ENCODE measurements at places on chromosomes 5 and 9. TPM values are rescaled to one million over a fixed set of nuclear protein-coding genes. Genes with fewer than 3 reads are reported as not detected.

NEUROG1 gene
- not detected for total RNA-seq

TNC gene
- total RNA-seq: not detected

PCDHA4 gene
- total RNA-seq: not detected

- no peak for DNase-seq
Observed at GRCh38 chr5:160084144-160084543, 35.1 kb downstream of the PWWP2A start.

DNA sequence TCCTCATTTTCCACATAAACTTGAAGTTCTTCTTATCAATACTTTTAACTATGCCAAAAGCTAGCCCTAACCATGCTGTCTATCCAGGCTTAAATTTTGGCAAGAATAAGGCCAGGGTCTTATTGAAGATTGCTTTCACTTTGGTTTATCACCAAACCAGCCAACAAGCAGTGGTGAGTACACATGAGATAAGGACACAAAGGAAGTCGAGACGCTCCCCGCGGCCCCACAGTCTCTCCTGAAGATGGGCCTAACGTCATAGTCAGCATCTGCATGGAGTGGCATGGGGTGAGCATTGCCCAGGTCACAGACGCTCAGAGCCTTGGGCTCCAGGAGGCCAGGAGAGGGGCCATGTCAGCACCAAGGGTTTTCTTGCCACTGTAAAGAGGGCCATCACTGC lies 80.3 kb downstream of the ATPSCKMT start:
- no peak for DNase-seq

DNA sequence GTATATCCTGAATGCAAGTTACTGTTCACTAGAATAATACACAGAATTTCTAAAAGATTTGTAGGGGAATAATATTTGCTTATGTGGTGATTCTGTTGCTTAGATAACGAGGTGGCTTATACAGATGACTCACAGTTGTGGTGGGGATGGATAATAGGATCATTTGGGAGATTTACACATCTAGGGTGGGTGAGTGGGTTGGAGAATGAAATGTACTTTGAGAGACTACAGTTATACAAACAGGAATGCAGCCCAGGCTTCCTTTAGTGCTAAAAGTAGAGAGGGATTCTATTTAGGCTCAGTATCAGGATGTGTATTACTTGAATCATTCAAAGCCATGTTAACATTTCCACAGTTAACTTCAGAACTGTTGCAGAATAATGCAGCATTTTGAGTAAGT lies 1.8 kb downstream of the CTXN3 start:
- no peak for DNase-seq

- no peak for DNase-seq
Observed at GRCh38 chr5:4882186-4882585, 257.9 kb upstream of the ADAMTS16 start.

DNA sequence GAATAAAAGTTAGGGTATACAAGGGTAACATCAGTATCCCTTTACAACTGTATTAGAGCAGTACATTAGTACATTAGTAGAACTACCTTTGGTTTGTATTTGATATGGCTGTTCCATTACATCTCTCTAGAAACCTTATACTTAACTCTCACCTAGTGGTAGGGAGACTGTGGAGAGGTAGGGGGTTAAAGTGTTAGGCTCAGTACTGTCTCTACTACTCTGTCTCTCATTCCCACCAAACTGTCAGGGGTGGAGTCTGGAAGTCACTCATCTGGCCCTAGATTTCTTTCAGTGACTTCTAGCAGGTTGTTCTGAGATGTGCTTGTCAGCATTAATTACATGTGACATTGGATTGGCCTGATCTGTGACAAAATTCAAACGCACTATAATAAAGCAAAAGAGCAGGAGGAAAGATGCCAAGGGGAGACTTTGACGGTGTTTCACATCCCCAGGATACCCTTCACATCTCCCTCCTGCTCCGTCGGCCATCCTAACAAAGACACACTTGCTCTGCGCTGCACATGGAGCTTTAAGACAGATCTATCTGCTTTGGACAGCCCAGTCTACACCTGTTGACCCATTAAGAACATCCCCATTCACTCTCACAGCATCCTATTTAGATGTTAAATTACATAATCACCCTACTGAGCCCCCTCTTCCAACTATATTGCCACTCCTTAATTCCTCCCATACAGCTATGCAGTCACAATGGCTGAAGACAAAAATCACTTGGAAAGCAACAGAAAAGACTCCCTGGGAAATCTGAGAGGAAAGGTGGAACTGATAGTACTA lies 1043.0 kb upstream of the DMAC1 start:
- no peak for DNase-seq

GRCh38 chr9:37451628-37452027 lies 13.6 kb downstream of the ZBTB5 start:
- DNase-seq: no peak

- no peak for DNase-seq
Observed at GRCh38 chr5:109849478-109850088, 159.9 kb downstream of the MAN2A1 start.

DNA sequence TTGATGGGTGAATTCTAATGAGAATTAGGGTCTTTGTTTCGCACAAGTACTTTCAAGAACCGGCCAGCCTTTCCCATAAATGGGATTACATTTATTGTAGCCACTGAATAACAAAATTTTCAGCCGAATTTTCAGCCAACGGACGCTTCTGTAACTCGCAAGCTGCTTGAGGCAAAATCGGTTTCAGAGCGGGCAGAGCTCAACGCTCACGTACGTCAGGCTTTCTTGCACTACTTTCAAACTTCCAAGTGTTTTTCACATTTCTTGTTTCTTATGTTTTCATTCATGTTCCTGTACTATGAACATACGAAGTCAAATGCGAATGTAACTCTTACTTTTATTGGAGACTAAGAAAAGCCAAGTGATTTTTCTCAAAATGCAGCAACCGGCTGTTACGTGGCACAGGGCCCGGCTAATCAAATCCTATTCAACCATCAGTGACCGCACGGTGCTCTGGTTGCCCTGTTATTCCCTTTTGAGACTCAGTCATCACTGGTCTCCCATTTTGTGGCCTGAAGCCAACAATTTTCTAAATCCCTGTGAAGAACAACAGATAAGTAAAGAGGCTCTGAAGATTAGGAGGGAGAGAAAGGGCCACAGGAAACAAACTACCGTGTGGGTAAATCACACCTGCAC lies 68.5 kb downstream of the SLC28A3 start:
- DNase-seq: no peak

DNA sequence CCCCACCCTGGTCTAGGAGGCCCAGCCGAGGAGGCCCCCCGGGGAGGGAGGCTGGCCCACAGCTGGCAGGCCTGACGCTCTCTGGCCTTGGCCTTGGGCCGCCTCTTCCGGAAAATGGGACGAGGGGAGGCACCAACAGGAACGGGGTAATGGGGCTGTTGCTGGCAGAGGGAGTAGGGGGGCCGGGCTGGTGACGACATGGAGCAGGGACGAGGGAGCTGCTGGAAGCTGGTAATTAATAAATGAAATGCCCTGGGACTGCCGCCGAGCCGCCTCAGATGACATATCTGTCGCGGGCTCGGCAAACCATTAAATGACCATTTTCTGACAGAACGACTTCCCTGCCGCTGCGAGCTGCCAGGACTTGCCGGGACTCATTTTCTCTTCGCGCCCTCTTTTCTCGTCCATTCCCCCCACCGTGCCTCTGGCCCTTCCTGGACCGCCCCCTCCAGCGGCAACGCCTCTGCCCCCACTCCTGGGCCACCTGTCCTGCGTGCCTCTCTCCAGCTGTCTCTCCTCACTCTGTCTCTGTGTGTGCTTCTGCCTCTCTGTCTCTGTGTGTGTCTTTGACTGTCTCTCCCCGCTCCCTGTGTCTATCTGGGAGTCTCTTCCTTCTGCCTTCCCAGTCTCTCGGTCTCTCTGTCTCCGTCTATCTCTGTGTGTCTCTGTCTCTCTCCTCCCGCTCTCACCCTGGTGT lies 215.7 kb downstream of the PAX5 start:
- no peak for DNase-seq

DNA sequence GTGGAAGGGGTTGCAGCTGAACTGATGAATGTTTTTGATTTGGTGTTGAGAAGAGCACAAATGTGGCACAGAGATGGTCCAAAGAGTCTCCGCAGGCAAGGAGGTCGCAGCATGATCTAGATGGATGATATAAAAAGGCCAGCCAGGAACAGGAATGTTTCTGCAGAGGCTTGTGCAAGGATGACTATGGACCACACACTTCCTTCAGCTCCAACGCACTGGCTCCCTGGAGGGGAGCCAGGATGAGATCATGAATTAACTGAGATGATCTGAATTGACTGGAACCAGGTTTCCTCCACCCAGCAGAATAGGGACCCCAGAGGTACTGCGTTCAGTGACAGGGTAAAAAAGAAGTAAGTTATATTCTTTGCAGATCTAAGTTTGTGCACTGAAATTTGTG lies 89.0 kb downstream of the ARSB start:
- DNase-seq: no peak

DNA sequence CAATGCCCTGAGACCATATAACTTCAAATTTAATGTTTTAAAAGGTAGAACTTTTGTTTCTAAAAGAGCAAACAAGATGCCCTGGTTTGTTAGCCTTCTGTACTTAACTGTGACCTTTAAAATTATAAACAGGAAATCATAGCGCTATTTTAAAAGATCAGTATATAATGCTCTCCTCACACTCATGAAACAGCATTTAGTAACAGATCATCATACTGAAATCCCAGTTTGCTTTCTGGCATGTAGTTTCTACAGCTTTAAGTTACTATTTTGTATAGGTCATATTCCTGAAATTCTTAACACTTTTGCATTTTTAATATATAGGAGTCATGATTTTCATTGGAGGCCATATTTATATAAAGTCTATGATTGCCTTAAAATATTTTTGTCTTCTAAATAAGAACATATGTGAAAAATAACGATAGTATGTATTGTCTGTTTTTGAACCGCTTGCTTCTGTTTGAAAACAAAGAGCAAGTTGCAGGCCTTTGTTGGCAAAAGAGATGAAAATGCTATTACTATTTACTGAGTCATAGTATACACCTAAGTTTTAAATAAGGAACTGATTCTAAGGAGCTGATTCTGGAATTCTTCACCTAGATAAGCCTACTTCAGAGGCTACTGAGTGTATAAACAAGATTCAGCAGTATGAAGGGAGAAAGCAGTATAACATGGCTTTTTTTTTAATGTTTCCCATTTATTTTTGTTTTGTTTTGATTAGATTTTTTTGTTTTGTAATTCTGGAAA lies 20.5 kb downstream of the SRFBP1 start:
- DNase-seq: no peak

- DNase-seq: no peak
Observed at GRCh38 chr5:37754976-37755375, 84.9 kb downstream of the GDNF start.

DNA sequence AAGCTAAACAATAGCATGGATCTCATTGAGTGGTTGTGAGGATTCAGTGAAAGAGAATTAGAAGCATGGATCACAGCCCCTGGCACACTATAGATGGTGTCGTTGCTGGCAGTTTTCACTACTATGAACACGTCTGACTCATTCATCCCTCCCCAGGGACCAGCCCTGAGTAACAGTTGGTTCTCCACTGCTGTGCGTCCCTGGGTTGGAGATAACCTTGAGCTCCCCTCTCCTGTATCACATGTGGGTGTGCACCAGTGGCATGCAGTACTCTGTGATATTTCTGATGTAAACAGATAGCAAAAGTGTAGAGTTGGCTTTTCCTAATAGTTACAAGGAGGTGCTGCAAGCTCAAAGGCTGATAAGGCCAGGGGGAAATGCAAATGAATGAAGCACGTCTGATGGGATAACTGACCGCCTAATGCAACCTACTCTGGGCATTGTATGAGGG lies 8.8 kb upstream of the LCP2 start:
- peak; percentile 27 for DNase-seq

DNA sequence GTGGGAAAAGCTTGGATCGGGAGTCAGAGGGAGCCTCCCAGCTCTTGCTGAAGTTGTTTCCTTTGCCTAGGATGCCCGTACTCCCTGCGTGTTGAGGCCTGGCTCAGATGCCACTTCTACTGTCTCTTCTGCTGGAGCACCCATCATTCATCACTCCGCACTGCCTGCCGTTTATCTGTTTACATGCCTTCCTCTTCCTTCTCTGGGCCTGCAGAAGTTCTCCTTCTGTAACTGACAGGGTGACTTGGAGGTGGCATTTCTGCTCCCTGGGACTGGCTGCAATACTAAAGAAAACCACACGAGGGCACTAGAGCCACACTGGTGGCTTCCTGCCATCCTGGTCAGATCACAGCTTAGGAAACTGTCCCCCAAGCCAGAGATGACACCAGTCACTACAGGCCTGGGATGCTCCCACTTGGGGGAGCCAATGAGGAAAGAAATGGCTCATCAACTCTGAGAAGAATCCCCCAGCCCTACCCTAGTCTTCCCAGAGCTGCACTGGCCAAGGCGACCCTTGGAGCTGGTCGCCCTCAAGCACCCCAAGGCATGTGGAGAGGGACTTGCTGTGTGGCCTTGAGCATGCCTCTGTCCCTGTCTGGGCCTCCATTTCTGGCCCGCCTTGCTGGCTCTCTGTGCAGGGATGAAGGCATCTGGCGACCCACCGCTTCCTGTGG lies 9.7 kb upstream of the SLC25A51 start:
- DNase-seq: peak; percentile 62

- DNase-seq: no peak
Observed at GRCh38 chr5:36666986-36667385, 60.6 kb downstream of the SLC1A3 start.

DNA sequence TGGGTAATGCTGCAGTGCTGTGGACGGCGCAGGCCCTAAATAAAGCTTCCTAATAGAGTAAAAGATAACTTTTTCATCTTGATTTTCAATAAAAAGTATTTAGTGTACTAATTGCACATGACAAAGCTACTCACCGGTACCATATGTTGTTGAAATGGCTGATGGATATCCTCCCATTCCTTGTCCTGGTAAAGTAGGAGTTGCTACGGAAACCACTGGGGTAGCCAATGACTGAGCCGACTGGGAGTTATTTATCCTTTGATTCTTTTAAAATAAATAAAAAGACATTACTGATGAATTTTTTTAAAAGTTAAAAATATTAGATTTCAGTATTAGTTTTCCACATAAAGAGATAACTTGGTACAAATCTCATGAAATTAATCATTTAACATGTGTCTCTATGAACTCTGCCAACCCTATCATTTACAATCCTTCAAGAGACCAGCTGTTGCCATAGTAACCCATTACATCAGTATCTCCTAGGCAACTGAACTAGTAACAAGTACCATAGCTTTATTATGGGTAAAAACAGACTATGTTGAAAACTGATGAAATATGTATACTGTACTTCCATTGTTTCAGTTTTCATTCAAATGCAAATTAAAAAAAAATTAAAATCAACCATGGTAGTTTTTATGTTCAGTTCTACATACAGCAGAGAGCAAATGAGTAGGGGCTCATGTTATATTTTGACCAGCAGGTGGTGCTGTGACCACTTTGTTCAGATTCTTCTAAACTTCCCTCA lies 153.7 kb downstream of the MEF2C start:
- peak; percentile 83 for DNase-seq

DNA sequence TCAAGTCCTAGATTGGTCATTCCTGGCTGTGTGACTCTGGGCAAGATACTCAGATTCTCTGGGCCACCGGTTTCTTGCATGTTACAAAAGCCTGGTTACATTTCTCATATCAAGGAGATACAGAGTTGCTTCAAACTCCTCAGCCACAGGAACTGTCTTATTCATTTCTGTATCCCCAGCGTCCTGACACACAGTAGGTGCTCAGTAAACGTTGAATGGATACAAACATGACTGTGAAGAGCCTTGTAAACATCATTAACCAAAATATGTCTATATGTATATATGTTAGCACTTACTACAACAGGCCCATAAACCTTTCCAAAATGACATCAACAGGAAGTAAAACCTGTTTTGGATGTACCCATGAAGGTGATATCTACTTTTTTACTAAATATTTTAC lies 1.6 kb downstream of the CLTB start:
- no peak for DNase-seq

- no peak for DNase-seq
Observed at GRCh38 chr5:6737043-6737941, 24.1 kb downstream of the TENT4A start.
